ENCODE measurements at places on chromosomes 3 and 15. TPM values are rescaled to one million over a fixed set of nuclear protein-coding genes. Genes with fewer than 3 reads are reported as not detected.

GRAMD2A gene
- total RNA-seq = not detected

SYNPR gene
- not detected for total RNA-seq

COL6A6 gene
- total RNA-seq = not detected

TMC3 gene
- not detected for total RNA-seq

RBMS3 gene
- total RNA-seq = not detected

SPESP1 gene
- total RNA-seq = not detected

ONECUT1 gene
- total RNA-seq = not detected

GRIP2 gene
- not detected for total RNA-seq

ROBO2 gene
- total RNA-seq = not detected

ACTC1 gene
- not detected for total RNA-seq

TRIM59 gene
- total RNA-seq = 15.0 TPM

STRIT1 gene
- not detected for total RNA-seq

ACTRT3 gene
- not detected for total RNA-seq

PML gene
- 29.2 TPM for total RNA-seq

ALDH1A2 gene
- total RNA-seq = not detected

SCN5A gene
- total RNA-seq = 0.03 TPM

DNAH12 gene
- total RNA-seq = 0.08 TPM

SLC38A3 gene
- 4.8 TPM for total RNA-seq

ATP1B3 gene
- total RNA-seq = 64.5 TPM

WDR72 gene
- not detected for total RNA-seq

B4GALT4 gene
- total RNA-seq = 18.6 TPM

GOLGA6A gene
- total RNA-seq = not detected

CD86 gene
- not detected for total RNA-seq

TGM4 gene
- total RNA-seq = not detected

FGF7 gene
- total RNA-seq = not detected

ERICH6 gene
- 0.52 TPM for total RNA-seq
